Neural crest cell (in vitro differentiated cells): ENCODE measurements at places on chromosomes 16 and 17.

GRCh38 chr17:10197721-10198508, 491 bp downstream of the GAS7 start:
- peak; percentile 30 for DNase-seq

- no peak for DNase-seq
Observed at GRCh38 chr17:63504261-63504660, 18.9 kb upstream of the KCNH6 start.

- DNase-seq, result no peak
Observed at GRCh38 chr17:40598619-40599467, 33.6 kb upstream of the CCR7 start.

- DNase-seq, result no peak
Observed at GRCh38 chr17:7882629-7883028, 6.0 kb upstream of the CHD3 start.

GRCh38 chr17:4565209-4566141, 5.1 kb upstream of the GGT6 start:
- peak; percentile 59 for DNase-seq

DNA sequence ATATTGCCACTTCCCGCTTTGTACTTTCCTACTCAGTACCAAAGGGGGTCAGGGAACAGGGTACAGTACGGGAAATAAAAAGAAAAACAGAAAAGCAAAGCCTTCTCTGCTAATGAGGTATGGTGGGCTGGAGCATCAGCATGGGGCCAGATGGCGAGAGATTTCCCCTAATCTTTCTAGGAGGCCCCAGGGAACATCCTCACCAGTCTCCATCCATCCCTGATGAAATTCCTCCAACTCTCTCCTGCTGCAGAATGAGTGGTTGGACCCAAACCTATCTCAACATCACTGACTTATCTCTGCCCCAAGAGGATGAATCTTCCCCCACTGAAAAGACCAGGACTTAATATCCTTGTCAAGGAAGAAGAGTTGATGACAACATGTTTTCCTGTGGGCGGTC, 185.6 kb downstream of the C16orf78 start:
- DNase-seq, result no peak

DNA sequence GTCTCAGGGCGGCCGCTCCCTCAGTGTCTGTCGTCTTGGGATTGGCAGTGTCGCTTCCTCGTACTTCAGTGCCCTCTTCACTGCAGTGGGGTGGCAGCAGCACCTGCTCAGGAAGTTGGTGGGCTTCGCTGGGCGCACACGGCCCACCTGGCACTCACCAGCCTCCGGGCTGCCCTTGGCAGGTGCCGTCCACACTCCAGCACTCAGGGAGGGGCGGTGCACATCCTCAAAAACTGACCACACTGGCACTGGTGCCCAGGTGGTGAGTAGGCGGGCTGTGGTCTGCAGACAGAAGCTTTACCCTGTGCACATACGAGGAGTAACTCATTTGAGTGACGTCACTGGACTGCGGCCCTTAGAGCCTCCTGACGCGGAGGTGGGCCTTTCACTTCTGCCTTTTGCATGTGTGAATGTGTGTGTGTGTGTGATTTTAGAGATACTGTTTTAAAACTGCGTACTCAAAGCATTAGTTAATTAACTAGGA, 94.6 kb downstream of the BANP start:
- no peak for DNase-seq

DNA sequence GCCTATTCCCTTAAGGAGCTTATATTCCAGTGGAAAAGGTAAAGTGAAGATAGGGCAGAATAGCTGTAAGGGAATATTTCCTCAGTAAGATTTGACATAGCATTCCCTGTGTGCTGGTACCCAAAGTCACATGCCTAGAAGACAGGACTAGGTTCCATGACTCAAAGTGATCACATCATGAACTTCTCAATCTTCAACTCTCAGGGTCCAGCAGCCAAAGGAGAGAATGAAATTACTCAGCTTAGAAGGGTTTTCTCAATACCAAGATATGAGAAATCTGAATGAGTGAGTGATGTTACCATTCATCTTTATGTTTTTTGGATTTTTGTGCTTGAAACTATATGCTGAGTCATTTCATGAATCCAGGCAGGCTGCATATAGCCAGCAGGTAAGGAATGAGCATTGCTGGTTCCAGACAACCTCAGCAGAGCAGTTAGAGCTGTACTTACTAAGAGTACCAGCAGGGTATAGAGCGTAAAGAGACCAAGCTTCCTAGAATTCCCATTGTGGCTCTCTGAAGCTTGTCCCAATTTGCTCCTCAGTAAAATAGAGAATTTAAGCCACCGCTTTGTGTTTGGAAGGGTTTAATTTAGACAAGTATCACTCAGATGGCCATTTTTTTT, 91.1 kb downstream of the ANKFN1 start:
- no peak for DNase-seq

DNA sequence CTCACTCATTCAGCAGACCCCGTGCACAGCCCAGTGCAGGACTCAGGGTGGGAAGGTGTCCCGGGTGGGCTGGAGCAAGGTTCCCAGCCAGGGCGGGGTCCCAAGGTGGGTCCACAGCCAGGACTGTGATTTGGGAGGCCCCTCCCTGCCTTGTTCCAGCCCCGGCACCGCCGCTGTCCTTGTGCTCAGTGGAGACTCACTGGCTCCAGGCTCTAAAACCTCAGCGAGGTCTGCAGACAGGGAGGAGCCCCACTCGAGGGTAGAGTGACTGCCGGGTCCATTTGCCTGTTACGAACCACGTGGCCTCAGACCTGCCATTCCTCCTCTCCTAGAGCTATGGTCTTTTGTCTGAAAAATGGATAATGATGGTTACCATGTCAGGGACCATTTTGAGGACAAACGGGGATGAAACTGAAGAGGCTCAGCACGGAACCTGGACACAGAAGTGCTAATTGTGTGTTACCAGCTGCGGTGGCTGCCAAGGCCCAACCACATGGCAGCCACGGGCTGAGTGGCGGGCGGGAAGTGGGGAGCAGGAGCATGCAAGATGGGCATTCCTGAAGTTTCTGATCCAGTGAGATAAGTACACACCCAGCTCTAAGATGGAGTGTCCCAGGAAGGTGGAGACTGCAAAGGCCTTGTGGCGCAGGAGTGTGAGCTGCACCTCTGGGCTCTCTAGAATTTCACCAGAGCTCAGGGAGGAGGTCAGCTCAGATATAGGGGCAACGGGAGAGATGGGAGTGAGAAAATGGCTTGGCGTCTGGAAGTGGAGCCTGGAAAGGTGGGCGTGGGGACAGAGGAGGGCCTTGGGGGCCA, 317.6 kb downstream of the SEC14L1 start:
- DNase-seq, result no peak
